ENCODE measurements at places on chromosomes 4 and X.

GRCh38 chrX:131170148-131170547, 112.0 kb downstream of the ARHGAP36 start:
- DNase-seq = no peak

- no peak for DNase-seq
These were observed 24.6 kb upstream of the COX7B2 start for GRCh38 chr4:46933686-46934085.

DNA sequence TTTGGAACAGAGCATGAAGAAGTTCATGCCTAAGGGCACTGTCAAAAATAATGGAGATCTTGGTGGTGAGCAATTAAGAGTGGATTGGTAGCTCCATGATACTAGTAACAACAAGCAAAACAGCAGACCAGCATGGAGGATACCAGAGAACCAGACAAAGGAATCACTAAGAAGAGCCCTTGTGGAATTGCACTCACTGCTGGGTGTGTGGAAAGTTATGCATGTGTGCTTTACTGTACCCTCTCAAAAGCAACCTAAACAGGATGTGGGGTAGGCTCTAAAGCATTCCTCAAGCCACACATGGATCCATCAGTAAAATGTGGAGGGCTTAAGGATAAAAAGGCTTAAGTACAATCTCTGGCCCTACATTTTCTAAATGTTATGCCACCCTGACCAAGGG, 69.5 kb downstream of the AR start:
- no peak for DNase-seq

GRCh38 chr4:185318679-185319078, 77.0 kb downstream of the LRP2BP start:
- peak; percentile 15 for DNase-seq

- no peak for DNase-seq
These were observed 292.8 kb downstream of the RAPGEF2 start for GRCh38 chr4:159395693-159396092.

DNA sequence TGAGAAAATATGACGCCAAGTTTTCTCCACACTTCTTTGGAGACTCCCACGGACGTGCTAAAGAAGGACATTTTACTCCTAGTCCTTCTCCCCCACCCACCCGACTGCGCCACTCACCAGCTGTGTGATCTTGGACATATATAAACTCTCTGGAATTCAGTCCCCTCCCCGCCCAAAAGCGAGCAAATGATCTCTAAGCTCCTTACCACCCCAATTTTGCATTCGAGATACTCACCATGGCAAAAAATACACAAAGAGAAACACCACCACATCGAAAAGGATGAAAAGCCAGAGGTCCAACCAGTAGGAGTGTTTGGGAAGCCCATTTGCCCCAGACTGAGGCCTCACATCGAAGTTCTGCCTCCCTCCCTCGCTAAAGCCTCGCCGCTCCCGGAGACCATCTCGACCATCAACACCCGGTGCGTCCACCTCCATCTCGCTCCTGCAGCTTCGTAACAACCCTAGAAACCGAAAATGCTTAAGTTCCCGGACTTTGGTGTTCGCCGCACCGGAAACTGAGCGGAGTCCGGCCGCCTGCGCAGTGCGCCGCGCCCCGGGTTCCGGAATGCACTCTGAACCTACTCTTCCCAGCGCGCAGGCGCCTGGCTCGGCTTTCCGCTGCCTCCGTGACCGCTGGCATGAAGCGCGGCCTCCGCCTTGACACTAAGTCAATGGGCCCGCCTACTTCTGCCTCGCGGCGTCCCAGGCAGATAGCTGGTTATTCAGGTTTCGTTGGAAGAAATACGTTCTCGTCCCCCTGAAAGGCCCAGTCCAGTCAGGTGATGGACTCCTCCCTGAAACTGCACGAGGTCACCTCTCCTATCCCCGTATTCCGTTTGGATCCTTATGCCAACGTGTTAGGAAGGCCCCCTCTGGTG, 21.6 kb downstream of the FABP2 start:
- peak; percentile 92 for DNase-seq
